ENCODE measurements at places on chromosomes 5 and 9.

- no peak for ATAC-seq
Observed at GRCh38 chr5:1106385-1107166, 5.3 kb downstream of the SLC12A7 start.

DNA sequence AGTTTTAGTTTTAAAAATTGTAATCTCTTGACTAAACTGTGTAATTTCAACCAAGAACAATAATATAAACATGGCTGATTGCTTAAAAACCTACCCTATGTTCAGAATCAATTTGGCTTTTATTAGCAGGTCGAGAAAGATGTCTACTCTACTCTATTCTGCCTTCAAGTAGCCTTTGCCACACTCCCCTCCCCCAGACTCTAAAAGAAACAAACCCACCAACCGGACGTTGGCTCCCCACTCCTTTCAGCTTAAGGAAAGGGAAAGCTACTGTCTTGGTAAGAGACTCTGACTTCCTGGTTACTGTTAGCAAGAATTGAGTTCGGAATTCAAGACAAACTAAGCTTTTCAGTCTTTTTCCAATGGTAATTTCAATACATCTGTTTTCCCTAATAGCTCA, 46.7 kb downstream of the TNFAIP8 start:
- no peak for ATAC-seq

DNA sequence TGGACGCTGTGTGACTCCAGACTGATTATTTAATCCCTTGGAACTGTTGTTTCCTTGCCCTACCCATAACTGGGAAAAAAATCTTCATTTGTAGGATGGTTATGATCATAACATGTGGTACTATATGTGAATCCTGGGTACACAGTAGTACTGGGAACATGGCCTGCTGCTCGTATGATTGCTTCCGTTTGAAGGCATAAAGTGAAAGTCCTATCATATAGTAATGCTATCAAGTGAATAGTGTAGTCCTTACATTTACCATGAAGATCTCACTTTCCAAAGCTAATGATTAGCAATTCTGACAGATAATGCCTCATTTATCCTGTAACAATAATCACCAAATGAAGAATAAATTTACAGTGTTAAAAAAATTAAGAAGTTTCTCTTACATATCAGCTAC, 53.2 kb downstream of the MEF2C start:
- ATAC-seq: no peak

- no peak for ATAC-seq
Observed at GRCh38 chr5:120567921-120568320, 103.8 kb downstream of the PRR16 start.

DNA sequence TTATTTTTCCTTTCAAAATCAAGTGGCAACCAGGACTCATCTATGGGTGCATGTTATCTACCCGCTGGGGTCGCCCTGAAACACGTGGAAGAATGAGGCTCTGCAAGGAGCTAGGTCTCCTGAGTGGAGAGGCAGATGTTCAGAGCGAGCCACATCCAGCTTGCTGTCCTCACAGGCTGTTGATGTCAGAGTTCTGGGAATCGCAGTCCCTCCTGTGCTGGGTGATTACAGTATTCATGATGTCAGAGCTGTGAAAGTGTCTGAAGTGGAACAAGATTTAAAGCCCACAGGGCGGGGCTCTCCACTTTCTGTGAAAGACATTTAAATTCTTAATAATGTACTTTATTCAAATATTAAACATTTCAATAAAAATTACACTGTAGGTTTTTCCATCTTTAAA, 24.4 kb upstream of the LMX1B start:
- no peak for ATAC-seq

DNA sequence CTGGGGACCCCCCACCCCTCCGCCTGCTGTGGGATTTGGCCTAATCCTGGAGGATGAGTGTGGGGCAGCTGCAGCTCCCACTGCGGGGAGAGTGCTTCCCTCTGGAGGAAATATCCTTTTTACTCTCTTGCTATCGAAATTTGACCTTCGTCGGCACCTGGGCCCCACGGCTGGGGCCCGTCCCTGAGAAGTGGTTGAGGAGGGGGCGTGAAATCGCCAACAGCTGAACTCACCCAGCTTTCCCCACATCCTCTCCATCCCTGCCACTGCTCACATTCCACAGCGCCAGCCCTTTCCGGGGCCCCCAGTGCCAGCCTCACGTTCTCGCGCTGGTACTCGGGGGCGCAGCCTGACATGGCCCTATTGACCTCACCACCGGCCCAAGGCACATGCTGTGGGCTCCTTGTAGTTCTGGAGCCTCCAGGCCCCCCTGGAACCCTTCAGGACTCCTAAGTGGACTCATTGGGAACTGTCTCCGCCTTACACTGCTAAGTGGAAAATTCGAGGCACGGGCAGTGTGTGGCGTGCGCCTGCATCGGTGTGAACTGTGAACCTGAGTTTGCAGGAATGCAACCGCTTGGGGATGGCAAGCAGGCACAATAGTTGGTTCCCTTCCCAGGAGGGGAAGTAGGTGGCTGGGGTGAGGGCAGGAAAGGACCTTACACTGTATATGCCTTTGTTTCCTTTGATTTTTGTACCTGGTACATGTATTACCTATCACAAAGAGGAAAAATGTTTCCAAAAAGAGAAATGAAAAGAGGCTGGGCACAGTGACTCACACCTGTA, 19.2 kb downstream of the FGFR4 start:
- ATAC-seq: no peak

DNA sequence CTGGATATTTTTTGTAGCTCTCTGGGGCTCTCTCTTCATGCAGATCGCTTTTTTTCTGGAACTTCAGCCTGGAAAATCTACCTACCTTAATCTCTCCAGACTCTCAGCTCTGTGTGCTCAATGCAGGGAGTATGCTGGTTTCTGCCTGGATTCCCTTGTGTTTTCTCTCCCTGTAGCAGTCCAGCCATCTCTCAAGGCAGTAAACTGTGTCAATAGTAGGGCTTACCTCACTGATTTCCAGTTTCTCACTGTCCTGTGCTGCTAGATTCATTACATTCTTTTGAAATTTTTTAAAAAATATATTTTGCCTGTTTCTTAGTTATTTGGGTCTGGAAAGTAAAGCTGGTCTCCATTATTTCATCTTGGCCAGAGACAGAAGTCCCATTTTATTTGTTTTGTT, 951.4 kb downstream of the NR2F1-AS1 start:
- no peak for ATAC-seq

All from gastroesophageal sphincter (tissue), 4 donors.